ENCODE measurements at places on chromosomes 11 and 22.

DNA sequence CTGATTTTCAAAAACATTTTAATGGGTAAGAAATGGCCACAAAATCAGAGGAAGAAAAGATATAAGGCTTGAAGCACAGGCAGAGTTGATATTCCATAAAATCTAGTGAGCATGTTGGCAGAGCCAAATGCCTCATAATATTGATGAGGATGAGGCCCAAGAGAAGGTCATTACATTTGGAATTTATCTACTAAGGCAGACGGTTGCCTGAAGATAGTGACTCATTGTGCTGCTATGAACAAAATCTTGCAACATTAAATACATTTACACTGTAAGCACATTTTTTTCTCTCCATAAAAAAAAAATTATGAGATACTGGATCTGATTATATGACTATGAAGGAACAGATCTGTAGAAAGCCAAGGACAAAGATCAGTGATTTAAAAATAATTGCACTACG lies 881.4 kb upstream of the CHORDC1 start:
- no peak for DNase-seq

DNA sequence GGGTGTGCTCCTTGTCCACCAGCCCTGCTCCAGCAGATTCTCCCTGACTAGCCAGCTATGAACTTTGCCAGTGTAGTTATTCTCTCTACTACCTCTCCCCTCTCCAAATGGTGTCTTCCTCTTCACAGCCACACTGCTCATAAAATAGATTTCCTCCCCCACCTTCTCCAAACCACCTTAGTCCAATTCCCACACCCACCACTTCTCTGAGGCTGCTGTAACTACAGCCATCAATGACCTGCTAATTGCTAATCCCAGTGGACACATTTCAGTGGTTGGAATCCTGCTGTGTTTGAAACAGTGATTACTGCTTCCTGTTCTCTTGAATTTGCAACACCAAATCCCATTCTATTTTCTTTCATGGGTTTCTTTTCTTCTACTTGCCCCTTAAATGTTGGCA lies 23.4 kb downstream of the SYT9 start:
- no peak for DNase-seq

DNA sequence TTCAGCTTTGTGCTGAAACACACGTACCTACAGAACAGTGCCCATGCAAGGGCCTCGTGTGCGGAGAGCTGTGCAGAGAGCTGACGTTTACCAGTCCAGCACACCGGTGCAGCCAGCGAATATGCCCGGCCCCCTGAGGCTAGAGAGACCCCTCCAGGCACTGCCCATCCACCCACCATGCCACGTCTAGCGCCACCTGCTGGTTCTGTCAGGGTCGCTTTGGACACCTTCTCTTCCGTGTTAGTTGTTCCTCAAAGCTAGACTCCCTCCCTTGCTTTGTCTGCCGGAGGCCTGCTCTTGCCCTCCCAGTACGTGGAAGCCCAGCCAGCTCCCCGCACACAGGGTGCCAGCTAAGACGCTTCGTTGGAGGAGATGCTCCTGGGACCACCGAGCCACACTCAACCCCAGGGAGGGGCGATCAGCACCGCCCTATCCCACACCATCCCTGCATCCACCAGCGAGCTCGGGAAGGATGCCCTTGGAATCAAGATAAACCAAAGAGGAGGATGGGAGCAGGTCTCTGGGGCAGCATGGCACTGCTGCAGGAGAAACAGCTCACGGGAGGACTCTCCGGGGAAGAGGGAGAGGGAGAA lies 43.4 kb downstream of the CPT1A start:
- DNase-seq, result no peak

DNA sequence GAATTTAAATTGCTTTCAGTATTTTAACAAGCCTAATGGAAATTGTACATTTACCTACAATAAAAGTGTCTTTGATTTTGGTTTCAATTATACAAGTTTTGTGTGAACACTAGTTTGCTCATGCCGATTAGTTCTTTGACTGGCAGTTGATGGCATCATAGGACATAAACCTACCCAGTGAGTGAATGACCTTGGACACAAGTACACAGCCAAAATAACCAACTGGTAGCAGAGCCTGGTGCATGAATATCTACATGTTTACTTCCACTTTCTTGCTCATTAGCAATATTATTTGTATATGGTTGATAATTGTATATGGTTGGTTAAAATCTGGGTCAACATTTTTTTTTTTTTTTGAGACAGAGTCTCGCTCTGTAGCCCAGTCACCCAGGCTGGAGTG lies 37.8 kb downstream of the STIM1 start:
- no peak for DNase-seq

DNA sequence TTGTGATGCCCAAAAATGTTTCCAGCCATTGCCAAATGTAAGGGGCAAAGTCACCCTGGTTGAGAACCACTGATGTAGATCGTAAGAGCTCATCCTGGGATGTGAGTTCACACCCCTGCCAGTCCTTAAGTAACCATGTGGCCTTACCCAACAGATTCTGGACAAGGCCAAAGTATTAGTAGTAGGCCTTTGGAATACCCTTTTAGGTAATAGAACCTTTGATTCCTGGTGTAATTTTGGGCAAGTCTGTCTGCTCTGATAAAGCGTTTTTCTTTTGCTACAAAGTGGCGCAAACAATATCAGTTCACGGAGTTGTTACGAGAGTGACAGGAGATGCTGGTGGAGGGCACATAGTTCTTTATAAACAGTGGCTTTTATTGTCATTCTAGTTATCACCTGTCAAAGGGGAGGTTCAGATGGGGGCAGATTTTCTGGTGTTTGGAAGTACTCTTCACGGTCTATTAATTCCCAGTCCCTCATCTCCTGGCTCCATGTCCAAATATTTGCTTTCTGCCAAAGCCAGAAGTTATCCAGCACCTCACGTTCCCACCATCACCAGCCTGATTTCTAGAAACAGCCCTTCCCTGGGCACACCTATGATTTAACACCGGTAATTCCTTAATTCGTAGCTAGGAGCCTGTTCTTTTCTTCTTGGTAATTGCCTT lies 73.8 kb upstream of the CRYBB3 start:
- no peak for DNase-seq

GRCh38 chr11:82384308-82384707 lies 349.4 kb downstream of the FAM181B start:
- no peak for DNase-seq

GRCh38 chr11:11806586-11806985 lies 35.2 kb upstream of the USP47 start:
- DNase-seq, result peak; percentile 46

- DNase-seq, result no peak
Measured at GRCh38 chr11:24949406-24949805, 452.6 kb downstream of the LUZP2 start.

- no peak for DNase-seq
Measured at GRCh38 chr11:75077316-75077715, 19.4 kb downstream of the OR2AT4 start.

DNA sequence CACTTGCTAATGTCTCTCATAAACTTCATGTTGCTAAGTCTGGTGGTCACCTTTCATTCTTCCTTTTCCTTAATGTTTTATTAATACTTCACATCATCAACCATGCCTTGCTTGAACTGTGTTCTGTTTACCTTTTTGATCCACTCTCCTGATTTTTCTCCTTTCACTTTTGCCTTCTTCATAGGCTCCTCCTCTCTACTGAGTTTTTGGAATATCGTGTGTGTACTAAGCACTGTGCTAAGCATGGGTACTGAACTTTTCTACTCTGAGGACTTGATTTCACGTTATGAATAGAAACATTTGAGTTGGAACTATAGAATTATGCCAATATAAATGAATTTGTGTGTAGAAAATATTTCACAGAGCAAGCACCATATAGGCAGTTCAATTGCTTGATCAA lies 90.6 kb downstream of the ATM start:
- DNase-seq, result no peak

DNA sequence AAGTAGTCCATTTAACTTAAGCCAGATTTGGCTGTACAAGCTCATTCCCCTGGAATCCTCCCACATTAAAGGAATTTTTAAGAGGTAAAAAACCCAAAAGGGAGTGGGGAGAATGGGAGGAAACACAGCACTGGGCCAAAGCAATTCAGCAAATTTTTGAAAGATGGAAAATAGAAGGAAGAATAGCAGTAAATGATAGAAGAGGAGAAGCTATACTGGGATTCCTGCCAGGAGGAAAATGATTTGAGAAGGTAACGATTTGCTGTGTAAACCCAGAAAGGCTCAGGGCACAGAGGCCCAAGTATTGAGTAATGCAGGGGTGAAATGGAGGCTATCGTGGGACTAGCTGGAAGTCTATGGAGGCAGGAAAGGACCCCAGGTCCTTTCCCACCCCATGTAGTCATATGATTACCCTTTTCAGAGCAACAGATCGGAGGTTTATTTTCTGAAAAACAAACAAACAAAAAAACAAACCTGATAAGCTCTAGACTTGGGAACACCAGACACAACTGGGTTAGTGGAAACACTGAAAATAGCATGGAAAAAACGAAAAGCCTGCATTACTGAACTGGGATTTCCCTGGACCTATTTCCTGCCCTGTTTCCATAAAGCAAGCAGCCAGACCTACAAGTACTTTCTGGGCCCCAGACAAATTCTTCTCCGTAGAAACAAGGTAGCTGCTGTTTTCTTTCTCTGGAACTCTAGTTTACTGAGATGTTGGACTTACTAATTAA lies 140.0 kb downstream of the SWAP70 start:
- DNase-seq, result no peak

GRCh38 chr22:46250783-46251125 lies 661 bp upstream of the CDPF1 start:
- DNase-seq, result no peak

- no peak for DNase-seq
Measured at GRCh38 chr22:20214853-20215252, 53.3 kb downstream of the RTN4R start.

DNA sequence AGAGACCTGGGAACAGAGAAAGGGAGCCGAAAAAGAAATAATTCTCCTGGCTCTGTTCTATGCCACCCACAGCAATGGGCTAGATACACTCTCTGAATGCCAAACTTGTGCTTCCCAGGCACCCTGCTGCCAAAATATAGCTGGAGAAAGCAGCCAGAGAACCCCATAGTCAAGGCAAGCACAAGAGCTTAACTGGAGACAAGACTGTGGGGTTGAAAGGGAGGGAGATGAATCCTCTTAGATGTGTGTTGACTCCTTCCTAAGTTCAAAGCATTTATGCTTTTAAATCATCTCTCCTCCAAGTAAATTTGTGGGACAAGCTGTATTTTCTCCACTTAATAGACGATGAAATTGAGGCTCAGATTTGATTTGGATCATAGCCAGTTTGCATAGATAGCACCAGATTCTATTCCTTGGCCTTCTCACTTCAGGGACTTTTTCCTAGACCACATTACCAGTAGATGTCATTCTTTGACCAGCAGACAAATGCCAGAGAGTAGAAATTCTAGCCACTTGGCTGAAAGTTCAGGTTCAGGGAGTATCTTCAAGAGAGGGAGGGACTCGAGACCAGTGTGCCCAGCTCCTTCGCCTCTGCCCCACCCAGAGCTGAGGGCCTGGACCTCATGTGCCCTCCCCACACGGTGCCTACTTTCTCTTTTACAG lies 16.5 kb upstream of the ETS1 start:
- no peak for DNase-seq

GRCh38 chr11:75939992-75940391 lies 125.0 kb downstream of the UVRAG start:
- no peak for DNase-seq

DNA sequence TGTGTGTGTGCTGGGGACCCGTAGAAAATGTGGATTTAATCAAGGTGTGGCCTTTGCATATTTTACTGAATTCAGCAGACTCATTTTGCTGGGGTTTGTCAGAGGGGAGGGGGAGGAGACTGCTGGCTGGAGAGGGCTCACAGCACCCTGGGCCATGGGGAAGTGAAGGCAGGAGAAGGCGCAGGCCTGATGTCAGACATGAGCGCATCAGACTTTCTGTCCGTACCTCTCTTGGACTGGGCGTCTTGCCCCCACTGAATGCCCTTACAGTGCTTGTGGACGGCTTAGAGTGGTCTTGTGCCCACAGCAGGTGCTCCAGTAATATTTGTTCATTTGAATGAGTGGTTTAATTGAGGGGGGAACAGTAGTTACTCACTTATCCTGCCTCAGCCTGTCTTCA lies 75.2 kb downstream of the TEAD1 start:
- DNase-seq, result no peak

DNA sequence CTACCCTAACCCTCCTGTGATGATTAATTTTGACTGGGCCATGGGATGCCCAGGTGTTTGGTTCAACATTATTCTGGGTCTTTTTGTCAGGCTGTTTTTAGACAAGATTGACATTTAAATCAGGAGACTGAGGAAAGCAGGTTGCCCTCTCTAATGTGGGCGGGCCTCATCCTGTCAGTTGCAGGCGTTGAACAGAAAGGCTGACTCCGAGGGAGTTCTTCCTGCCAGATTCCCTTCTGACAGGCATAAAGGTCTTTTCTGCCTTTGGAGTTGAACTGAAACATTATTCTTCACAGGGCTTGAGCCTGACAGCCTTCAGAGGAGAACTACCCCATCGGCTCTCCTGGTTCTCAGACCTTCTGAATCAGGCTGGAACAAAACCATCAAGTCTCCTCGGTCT lies 4.3 kb upstream of the PSMC3 start:
- no peak for DNase-seq

- DNase-seq, result no peak
Measured at GRCh38 chr11:20160425-20161229, at the start of gene DBX1. Gene DBX1 (minus strand): TSS chr11:20160475. CDS start chr11:20160324, 151 bp downstream.

GRCh38 chr11:130042093-130042591 lies 27.6 kb upstream of the APLP2 start:
- no peak for DNase-seq

DNA sequence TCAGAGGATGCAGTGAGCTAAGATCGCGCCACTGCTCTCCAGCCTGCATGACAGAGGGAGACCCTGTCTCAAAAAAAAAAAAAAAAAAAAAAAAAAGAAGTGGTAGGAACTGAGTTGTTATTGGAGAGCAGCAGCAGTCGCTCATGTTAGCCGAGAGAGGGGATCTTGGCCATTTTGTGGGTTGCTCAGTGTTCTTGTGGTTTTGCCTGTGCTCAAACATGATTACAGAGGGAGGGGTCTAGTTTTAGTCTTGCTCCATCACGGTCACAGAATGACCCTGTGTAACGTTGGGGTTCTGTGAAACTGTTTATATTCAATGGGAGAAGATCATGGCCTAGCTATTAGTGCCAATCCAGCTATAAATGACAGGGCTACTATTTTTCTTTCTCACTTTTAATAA lies 1.9 kb downstream of the DPAGT1 start:
- DNase-seq, result no peak

DNA sequence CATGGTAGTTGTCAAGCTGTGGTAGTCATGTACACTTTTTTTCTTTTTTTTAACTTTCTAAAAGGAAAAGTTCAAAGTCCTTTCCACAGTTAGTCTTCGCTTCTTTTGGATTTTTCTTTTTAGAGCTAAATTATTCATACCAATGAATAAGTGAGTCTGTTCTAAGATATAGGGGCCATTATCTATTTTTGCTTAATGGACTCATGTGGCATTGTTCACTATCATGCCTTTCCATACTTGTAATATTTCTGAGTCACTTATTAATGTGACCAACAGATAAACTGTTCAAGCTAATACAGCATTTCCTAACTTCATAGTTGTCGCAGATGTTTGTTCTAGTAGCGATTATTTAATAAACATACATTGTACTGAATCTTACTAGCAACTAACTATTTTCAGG lies 8.0 kb upstream of the B3GNT6 start:
- DNase-seq, result no peak
